ENCODE measurements at places on chromosomes 5 and 9.

- DNase-seq, result no peak
These were observed 76.6 kb upstream of the NR4A3 start for GRCh38 chr9:99745085-99745484.

DNA sequence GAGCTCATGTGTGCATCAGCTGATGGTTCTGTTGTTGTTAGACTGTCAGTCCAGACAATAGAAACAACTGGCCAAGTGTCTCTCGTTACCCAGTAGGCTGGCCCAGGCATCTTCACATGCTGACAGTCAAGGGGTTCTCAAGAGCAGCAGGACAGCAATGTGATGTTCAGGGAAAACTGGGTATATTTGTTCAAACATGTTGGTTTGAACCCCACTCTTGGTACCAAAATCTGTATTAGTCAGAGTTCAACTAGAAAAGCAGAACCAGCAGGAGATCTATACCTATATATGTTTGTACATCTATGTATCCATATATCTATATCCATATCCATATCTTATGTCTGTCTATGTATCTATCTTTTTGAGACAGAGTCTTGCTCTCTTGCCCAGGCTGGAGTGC lies 108.1 kb downstream of the LRRC70 start:
- no peak for DNase-seq

- no peak for DNase-seq
These were observed 40.2 kb downstream of the TRIO start for GRCh38 chr5:14183187-14183939.

GRCh38 chr5:9454012-9454481 lies 91.8 kb downstream of the SEMA5A start:
- DNase-seq, result no peak

- no peak for DNase-seq
These were observed 255.2 kb downstream of the SGCD start for GRCh38 chr5:156582193-156582598.

DNA sequence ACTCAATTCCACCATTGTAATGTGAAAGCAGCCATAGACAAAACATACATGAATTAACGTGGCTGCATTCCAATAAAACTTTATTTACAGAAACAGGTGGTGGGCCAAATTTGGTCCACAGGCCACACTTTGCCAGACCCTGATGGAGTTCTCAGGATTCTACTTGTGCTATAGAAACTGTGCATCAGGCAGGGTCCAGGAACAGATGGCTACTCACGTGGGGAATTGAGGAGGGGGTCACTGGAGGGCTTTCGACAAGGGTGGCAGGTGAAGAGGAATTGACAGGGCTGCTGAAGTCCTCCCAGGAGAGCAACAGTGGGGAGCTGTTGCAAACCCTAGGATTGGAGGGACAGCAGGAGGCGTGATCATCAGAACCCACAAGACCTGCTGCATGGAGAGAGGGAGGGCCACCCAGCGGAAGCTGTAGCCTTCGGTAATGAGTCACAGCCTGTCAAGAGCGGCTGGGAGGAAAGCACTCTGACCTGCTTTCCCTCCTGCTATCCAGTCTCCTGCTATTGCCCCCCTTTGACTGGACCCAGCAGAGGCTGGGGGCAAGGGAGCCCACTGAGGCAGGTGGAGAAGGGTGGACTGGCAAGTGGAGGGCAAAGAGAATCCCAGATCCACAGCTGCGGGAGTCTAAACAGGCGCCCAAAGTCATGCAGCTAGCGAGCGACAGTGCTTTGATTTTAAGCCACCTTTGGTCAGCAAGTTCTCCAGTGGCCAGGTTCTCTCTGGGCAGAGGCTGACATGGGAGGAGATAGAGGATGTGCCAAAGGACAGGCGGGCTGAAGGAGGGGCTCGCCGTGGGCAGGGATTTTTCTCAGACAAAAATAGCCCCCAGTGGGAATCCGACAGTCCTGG lies 138.3 kb upstream of the SMIM23 start:
- DNase-seq, result no peak

- no peak for DNase-seq
These were observed 10.4 kb downstream of the AMACR start for GRCh38 chr5:33997331-33997983.

GRCh38 chr5:171701100-171701541 lies 84.5 kb upstream of the SMIM23 start:
- no peak for DNase-seq

DNA sequence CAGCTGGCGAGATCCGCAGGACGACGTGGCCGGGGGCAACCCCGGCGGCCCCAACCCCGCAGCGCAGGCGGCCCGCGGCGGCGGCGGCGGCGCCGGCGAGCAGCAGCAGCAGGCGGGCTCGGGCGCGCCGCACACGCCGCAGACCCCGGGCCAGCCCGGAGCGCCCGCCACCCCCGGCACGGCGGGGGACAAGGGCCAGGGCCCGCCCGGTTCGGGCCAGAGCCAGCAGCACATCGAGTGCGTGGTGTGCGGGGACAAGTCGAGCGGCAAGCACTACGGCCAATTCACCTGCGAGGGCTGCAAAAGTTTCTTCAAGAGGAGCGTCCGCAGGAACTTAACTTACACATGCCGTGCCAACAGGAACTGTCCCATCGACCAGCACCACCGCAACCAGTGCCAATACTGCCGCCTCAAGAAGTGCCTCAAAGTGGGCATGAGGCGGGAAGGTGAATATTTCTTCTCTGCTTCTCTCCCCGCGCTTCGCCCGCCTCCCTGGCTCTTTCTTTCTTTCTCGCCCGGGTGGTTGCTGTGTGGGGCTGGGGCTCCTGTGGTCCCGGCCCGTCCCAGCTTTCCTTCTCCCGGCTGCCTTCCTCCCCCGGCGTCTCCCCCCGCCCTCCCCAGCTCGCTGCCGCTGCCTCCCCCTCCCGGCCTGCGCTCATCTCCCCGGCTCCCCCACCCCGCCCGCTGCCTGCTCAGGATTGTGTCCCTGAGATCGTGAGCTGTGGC lies 2.2 kb downstream of the NR2F1 start:
- no peak for DNase-seq

- DNase-seq, result no peak
These were observed 1.0 kb downstream of the CERT1 start for GRCh38 chr5:75510417-75510835.

Measured in cortex of kidney (tissue), 1 donor.